A375 (cell line): ENCODE measurements at places on chromosomes 6 and 20. TPM values are rescaled to one million over a fixed set of nuclear protein-coding genes. Genes with fewer than 3 reads are reported as not detected.

IMPG1 gene
- total RNA-seq: not detected in 2 replicates

FNDC1 gene
- total RNA-seq: not detected in 2 replicates

DXO gene
- total RNA-seq: 19.4 and 23.9 TPM in 2 replicates

RGS17 gene
- 0.53 and 2.1 TPM in 2 replicates for total RNA-seq

CNBD2 gene
- 15.7 and 18.8 TPM in 2 replicates for total RNA-seq

CFAP206 gene
- total RNA-seq: not detected in 2 replicates

ADGB gene
- not detected in 2 replicates for total RNA-seq

BYSL gene
- 39.5 and 45.9 TPM in 2 replicates for total RNA-seq

HCRTR2 gene
- not detected in 2 replicates for total RNA-seq

LRRC73 gene
- total RNA-seq: 0.93 and 1.9 TPM in 2 replicates

DUSP15 gene
- total RNA-seq: 1.5 and 3.1 TPM in 2 replicates

ANGPT4 gene
- total RNA-seq: 0.05 TPM in 1 of 2 replicates, not detected in the other

MEI4 gene
- total RNA-seq: 0.05 TPM in 1 of 2 replicates, not detected in the other

TINAG gene
- not detected in 2 replicates for total RNA-seq

RAMACL gene
- 0.23 and 0.66 TPM in 2 replicates for total RNA-seq

AVP gene
- not detected in 2 replicates for total RNA-seq

SHLD1 gene
- total RNA-seq: 4.3 and 5.4 TPM in 2 replicates

EPHA7 gene
- 3.6 and 5.9 TPM in 2 replicates for total RNA-seq

SLC17A3 gene
- total RNA-seq: not detected in 2 replicates

C2 gene
- 0.15 TPM in 1 of 2 replicates, not detected in the other for total RNA-seq

PET117 gene
- 23.0 and 34.4 TPM in 2 replicates for total RNA-seq

C6orf163 gene
- total RNA-seq: 0.82 and 2.0 TPM in 2 replicates

CALHM4 gene
- not detected in 2 replicates for total RNA-seq

FOXA2 gene
- 0.19 and 0.21 TPM in 2 replicates for total RNA-seq

IER3 gene
- total RNA-seq: 799 and 821 TPM in 2 replicates

RAET1L gene
- total RNA-seq: 0.08 TPM in 1 of 2 replicates, not detected in the other

RPS10 gene
- 2,312 and 2,554 TPM in 2 replicates for total RNA-seq

DBNDD2 gene
- total RNA-seq: 1.2 and 1.8 TPM in 2 replicates

NECAB3 gene
- 41.3 and 44.0 TPM in 2 replicates for total RNA-seq

ADTRP gene
- total RNA-seq: 1.1 and 1.4 TPM in 2 replicates

FAM83C gene
- total RNA-seq: 0.11 TPM in 1 of 2 replicates, not detected in the other

SLC17A2 gene
- not detected in 2 replicates for total RNA-seq

GRM1 gene
- not detected in 2 replicates for total RNA-seq

HTR1E gene
- not detected in 2 replicates for total RNA-seq

ACTR5 gene
- total RNA-seq: 8.4 and 9.9 TPM in 2 replicates
